ENCODE measurements at places on chromosomes 3 and 15. TPM values are rescaled to one million over a fixed set of nuclear protein-coding genes. Genes with fewer than 3 reads are reported as not detected.

The ANKDD1A gene
- 2.1 TPM for total RNA-seq

The RAB43 gene
- 21.1 TPM for total RNA-seq

The ISLR2 gene
- total RNA-seq, result 0.17 TPM

The SEMA3F gene
- total RNA-seq, result 6.6 TPM

The NEO1 gene
- 7.3 TPM for total RNA-seq

The AADACL2 gene
- total RNA-seq, result not detected

The SNX22 gene
- 0.20 TPM for total RNA-seq

The CCDC54 gene
- not detected for total RNA-seq

The TMOD2 gene
- total RNA-seq, result 4.4 TPM

The HYAL1 gene
- total RNA-seq, result not detected

The BNC1 gene
- not detected for total RNA-seq

The TICRR gene
- total RNA-seq, result 6.6 TPM

The ANXA2 gene
- 2,950 TPM for total RNA-seq

The PLA2G4E gene
- total RNA-seq, result not detected

The LCTL gene
- total RNA-seq, result 4.6 TPM

The SLC6A6 gene
- total RNA-seq, result 24.6 TPM

The SUCNR1 gene
- 1.6 TPM for total RNA-seq

The PLA2G4B gene
- total RNA-seq, result not detected

The CSTA gene
- 0.30 TPM for total RNA-seq

The DCUN1D1 gene
- 27.7 TPM for total RNA-seq

The KLHL6 gene
- not detected for total RNA-seq

The DPPA2 gene
- not detected for total RNA-seq

The SCAANT1 gene
- total RNA-seq, result not detected

The C2CD4A gene
- 0.05 TPM for total RNA-seq

The CCDC191 gene
- total RNA-seq, result 1.5 TPM

The PTX3 gene
- total RNA-seq, result 17.6 TPM

The GRM2 gene
- total RNA-seq, result not detected

The TRPM1 gene
- 0.02 TPM for total RNA-seq

The FGF12 gene
- 6.6 TPM for total RNA-seq

The PARP15 gene
- total RNA-seq, result not detected

The CYP1A2 gene
- total RNA-seq, result not detected

The THPO gene
- total RNA-seq, result not detected

The SI gene
- total RNA-seq, result not detected

The RGMA gene
- not detected for total RNA-seq

The PLSCR5 gene
- not detected for total RNA-seq

The ARGFX gene
- total RNA-seq, result not detected

The PTH1R gene
- total RNA-seq, result 0.49 TPM

The CTSH gene
- total RNA-seq, result 45.5 TPM

Data from M059J (cell line).